ENCODE measurements at places on chromosomes 7 and 10.

GRCh38 chr7:101804088-101804963 lies 13.1 kb upstream of the CUX1 start:
- no peak for DNase-seq

DNA sequence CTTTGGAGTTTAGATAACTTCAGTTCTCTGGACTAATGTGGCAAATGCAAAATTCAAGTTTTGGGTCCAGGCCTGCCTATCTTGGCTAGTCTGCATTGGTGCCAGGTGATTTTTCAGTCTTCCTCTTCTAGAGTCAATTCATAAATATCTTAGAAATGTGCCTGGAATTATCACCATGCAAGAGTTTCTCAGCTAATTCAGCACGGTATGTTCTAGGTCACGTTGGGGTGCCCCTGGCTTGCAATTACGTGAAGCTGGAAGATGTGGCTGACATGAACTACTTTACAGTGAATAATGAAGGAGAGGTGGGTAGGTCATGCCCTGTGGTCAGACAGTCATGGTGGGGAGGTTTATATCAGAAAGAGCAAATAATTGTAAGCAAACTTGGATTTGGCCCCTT lies 25.0 kb downstream of the ZDHHC6 start:
- no peak for DNase-seq

GRCh38 chr7:40698214-40698920 lies 563.6 kb downstream of the SUGCT start:
- DNase-seq, result no peak

DNA sequence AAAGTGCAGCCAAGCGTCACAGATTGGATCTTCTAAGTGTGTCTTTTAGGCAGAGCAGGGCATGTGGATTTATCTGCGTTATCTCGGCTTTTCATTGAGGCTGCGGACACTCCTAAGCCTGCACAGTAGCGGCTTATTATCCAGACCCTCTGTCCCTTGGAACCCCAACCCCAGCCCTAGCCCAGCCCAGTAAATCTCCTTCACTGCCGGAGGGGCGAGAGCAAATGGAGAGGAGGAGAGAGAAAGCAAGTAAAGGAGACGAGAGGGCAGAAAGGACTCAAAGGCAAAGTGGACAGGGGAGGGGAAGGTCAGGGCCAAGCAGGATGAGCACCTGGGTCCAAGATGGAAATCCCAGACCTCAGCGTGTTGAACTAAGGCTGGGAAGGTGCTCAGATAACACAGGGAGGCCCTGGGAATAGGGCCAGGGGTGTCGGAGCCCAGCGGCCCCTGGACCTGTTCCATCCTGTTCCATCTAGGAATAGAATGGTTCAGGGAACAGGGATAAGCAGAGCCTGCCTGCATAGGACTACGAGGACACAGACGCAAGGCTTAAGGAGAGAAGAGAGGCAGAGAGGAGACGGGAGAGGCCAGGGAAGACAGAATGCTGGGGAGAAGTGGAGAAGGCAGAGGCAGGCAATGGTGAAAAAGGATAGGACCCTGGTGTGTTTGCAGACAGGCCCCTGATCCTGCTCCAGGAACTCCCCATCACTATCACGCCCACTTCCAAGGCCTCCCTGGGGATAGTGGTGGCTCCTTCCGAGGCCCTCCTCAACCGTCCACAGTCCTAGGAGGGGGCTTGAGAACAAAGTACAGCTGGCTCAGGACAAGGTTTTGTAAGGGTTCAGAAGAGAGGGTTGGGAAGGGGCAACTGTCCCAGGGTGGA lies 99.6 kb downstream of the CHST15 start:
- no peak for DNase-seq

- DNase-seq, result no peak
Observed at GRCh38 chr7:22611758-22612079, 111.7 kb upstream of the STEAP1B start.

DNA sequence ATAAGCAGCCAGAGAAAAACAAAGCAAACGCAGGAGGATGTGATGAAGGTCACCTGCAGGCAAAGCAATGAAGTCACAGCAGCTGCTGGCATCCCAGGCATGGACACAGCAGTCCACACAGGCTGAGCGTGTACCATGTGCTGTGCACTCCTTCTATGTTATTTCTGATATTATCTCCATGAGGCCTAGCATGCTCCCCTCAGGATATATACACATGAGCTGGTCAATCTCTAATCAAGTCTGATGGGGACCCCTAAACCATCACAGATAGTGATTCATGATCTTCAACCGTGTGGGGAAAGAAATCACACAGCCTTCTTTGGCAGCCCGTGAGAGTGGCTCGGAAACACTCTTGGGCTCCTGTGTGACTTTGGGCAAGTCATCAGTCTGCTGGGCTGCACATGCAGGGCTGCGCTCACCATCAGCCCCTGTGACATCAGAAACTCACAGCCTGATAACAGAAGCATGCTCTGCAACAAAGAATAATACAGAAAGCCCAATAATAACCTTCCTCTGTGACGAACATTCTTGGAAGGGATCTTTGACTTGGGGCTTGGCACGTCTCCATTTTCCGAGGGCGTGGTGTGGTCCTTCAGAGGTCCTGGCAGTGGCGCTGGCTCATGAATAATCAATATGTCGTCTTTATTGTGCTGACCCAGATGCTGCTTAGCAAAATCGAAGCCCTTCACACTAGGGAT lies 83.0 kb upstream of the ATP6V0A4 start:
- DNase-seq, result no peak

DNA sequence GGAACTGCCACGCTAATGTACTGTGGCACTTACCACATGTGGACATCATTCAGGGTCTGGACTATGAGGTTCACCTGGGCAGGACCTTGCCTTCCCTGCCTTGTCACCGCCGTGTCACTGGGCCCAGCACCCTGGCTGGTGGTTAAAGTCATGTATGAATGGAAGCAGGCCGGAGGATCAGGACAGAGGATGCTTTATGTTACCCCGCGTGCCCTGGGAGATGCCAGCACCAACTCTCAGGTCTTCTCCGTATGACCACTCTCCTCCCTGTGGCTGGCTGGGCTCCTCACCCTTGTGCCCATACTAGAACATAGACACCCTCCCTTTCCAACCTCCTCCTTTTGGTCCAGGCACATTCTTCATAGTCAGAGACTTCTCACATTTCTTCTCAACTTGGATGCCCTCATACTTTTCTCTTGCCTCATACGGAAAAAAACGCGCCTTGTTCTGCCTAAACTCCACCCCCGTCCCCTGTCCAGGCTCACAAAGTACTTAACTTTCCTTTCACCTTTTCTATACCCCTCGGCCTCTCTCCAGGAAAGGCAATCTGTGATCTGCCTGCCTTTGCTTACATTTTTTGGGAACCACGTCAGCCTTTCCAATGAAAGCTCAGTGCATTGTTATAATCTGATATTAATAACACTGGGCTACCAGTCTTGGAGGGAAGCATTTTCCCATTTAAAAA lies 240.0 kb downstream of the TEX36 start:
- no peak for DNase-seq

DNA sequence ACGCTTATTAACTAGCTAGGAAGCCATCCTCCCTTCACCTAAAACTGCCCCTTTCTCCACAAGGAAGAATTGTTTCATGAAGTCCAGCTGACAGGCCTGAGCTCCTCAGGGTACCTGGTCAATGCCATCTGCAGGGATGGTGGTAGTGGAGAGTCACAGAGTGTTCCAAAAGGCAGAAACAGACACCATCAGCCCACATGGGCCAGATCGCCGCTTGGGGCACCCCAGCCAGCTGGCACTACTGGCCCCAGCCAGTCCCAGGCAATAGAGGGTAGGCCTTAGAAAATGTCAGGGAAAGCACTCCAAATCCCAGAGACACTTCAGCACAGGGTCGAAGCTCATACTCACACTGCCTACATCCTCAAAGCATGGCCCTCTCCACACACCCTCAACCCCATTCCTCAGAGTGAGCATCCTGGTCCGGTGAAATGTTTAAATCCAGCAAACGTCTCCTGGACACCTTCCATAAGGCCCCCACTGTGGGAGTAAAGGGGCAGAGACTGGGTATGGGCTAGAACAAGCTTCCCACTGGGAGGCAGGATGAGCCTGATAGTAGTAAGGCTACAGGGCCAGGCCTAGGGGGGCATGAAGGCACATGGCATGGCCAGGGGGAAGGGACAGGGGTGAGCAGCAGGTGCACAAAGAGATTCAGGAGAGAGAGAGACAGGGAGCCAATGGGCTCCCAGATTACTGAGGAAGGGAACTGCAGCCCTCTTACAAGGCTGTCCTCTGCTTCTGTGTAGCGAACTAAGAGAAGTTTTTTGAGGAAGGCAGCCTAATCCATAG lies 1.9 kb downstream of the LRRC20 start:
- no peak for DNase-seq

DNA sequence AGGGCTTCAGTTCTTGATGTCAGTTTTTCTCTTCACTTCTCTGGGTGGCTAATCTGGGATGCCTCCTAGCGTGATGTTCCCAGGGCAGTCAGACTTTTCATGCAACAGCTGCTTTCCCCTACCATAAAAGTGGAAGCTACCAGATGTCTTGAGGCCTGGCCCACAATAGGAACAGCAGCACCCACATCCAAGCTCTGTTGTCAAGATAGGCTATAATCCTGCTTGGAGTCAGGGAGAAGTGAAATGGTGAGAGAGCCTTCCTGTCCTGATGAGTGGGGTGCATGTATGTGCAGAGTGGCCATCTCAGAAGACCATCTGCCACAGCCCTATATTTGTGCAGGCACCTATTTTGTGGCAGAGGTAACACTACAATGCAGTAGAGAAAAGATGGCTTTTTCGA lies 108.0 kb downstream of the HTR5A start:
- DNase-seq, result no peak

DNA sequence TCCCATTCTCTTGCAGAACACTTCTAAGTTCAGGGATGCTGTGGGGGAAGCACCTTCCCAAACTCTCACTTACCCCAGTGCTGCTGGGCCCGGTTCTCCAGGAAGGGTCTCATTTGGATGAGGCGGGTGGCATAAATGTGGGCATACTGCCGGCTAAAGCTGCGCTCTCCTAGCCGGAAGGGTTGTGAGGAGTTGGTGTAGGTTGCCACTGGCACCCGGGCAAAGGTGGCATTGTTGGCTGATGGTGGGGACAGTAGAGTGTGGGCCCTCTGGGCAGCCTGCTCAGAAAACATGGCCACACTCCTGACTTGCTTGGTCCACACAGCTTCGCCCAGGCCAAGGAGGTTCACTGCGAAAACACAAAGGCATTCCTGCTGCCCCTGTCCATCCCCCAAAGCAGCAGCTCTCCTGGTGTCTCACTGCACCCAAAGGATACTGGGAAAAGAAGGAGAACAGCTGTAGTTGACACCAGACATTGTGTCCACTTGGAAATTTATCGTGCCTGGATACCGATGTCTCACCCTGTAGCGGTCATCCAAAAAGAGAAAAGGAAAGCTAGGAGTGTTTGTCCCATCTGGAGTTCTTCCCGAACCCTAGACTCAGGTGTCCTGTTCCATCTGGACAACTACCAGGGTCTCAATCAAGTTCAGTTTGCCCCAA lies 1.5 kb downstream of the POLD2 start:
- no peak for DNase-seq

Measured in OCI-M1 (cell line).